ENCODE measurements at places on chromosomes 13 and 19.

DNA sequence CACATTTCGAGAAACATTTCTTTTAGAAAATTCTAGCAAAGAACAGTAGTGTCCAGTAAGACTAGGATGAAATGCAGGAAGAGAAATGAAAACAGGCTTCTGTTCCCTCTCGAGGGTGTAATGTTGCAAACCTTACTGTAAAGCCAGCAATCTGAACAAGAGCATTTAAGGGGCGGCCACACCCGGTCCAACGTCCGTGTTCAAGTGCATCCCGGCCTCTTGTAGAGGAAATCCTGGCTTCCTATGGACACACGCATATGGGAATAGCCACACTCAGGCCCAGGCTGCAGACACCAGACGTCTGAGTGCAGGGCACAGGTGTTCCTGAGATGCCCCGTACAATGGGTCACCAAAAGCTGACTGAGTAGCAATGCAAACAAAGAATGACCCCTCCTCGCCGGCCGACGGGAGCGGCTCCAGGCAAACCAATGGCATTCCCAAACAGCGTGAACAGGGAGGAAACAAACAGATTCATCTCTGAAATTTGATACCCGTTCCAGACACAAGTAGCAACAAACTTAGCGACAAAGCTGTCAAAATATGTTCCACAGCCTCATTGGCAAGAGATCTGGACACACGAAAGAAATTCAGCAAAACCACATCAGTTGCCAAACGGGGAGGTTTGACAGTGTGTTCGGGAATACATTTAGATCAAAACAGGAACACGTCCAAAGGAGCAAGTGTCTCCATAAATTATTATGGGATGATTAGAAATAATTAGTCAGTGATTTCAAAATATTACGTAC lies 278.6 kb upstream of the TSHZ3 start:
- DNase-seq, result no peak

GRCh38 chr13:27917121-27917947 lies 2.5 kb upstream of the PDX1 start:
- no peak for DNase-seq

DNA sequence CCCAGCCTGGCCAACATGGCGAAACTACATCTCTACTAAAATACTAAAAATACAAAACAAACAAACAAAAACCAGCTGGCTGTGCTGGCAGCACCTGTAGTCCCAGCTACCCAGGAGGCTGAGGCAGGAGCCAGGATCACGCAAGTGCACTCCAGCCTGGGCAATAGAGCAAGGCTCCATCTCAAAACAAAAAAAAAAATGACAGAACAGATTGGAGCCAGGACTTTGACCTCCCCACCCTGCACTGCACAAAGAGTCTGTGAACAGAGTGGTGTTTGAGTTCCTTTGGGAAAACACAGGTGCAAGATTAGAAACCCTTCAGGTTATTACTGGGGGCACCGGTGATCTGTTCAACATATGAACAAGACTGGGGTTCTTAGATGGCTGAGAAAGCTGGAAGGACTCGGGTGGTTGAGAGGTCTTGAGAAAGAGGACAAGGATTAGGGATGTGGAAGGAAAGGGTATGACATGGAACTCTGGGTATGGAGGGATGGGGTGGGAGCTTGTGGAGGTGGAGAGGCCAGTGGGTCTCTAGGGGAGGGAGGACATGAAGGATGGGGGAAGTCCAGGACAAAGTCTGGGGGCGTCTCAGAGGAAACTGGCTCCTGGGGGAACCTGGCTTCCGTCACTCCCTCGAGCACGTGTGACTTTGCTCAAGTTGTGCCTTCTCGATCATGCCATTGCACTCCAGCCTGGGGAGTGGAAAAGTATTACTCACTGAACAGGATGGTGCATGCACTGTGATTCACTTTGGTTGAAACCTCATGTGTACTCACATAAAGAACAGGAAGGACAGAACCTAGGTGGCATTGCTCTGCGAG lies 25.9 kb downstream of the RCN3 start:
- no peak for DNase-seq

- DNase-seq, result no peak
Observed at GRCh38 chr19:58060231-58060630, 1.1 kb downstream of the ZNF135 start.

- no peak for DNase-seq
Observed at GRCh38 chr19:38870612-38871011, 7.5 kb downstream of the RINL start.

DNA sequence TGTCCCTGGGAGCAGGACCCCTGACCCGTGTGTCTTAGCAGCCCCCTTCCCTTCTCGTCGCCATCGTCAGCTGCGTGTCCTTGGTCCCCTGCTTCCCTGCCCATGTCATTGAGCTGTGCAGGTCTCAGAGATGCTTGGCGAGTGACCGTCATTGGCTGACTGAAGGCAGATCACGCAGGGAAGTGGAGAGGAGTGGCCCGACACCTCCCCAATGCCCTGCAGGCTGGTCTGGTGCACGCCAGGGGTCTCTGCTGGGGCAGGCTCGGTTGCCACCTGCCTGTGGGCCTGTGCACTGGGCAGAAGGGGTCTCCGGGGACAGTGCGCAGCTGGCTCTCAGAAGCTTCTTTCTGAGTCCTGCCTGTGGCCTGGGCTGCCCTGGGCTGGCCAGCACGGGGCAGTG lies 6.2 kb downstream of the GNA11 start:
- DNase-seq, result no peak

DNA sequence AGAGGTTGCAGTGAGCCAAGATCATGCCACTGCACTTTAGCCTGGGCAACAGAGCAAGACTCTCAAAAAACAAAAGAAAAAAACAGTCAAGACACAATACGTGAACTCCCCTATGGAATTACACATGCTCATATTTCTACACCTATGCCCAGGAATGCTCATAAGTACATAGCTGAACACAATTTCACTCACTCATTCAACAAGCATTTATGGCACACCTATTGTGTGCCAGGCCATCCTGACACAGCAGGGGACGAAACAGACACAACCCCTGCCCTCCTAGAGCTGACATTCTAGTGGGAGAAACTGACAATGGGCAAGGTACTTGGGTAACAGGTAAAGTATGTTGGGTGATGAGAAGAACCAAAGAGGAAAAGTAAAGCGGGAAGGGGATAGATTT lies 9.5 kb downstream of the AXL start:
- no peak for DNase-seq

DNA sequence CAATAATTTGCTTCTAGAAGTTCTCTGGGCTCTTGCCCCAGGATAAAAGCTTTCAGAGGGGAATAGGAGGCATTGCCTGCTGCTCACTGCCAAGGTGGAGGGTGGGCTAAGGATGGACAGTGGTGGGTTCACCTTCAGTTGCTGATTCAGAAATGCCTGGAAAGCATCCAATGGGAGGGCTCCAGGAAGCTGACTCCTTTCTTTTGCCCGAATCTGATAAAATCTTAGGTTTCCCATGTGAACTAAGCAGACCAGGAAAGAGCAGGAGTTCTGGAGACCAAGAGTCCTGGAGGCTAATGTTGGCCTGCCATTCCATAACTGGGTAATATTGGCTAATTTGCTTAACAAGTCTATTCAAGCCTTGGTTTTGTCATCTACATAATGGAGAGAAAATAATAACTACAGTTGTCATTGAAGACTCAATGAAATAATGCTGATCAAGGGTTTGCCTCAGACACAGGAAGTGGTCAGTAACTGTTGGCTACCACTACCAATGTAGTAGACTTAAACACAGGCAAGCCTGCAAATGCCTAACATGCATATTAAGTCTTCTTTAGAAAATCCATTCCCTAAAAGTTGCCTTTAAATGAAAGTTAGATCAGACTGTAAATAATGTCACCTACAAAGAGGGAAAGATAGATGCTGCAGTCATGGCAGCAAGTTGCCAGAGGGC lies 528.4 kb upstream of the NBEA start:
- DNase-seq, result no peak

DNA sequence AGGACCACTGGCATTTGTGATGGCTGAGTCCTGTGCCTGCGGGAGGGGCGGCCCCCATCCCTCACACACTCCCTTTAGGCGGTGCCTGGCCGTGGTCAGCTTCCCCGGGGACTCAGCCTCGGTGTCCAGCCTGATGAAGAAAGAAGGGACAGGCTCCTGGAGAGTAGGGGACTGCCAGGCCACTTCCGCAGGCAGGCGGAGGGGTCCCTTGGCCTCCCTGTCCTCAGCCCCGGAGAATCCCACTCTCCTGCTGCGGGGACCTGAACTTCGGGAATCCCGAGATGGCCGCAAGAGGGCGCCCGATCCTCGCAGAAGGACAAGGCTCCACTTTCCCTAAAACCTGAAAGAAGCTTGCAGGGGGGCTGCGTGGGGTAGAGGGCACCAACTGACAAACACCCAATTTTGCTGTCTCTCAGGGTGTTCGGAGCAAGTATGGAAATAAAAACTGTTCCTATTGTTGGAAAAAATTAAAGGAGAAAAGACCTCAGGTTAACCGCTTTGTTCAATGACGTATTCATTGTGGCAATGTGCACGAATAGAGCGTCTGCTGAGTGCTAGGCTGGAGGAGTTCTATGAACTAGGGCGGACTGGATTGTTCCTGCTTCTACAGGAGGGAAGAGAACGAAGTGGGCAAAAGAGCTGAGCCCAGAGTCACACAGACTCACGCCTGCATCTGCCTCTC lies 297.3 kb downstream of the ZNF536 start:
- DNase-seq, result peak; percentile 9

DNA sequence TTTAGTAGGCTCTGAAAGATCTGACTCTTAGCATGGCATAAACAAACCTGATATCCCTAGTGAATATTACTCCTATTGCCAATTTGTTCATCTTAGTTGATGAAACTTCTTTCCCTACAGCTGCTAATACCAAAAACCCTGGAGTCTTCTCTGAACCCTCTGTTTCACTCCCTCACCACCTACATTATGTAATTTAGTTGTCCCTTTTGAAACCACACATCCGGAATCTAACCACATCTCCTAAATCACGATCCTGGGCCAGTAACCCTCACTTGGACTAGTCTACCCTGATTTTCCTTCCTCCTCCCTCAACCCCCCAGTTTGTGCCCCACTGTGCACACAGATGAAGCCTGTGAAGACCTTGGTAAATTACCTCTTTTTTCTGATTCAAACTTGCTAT lies 1.2 kb downstream of the ZNF256 start:
- DNase-seq, result no peak

DNA sequence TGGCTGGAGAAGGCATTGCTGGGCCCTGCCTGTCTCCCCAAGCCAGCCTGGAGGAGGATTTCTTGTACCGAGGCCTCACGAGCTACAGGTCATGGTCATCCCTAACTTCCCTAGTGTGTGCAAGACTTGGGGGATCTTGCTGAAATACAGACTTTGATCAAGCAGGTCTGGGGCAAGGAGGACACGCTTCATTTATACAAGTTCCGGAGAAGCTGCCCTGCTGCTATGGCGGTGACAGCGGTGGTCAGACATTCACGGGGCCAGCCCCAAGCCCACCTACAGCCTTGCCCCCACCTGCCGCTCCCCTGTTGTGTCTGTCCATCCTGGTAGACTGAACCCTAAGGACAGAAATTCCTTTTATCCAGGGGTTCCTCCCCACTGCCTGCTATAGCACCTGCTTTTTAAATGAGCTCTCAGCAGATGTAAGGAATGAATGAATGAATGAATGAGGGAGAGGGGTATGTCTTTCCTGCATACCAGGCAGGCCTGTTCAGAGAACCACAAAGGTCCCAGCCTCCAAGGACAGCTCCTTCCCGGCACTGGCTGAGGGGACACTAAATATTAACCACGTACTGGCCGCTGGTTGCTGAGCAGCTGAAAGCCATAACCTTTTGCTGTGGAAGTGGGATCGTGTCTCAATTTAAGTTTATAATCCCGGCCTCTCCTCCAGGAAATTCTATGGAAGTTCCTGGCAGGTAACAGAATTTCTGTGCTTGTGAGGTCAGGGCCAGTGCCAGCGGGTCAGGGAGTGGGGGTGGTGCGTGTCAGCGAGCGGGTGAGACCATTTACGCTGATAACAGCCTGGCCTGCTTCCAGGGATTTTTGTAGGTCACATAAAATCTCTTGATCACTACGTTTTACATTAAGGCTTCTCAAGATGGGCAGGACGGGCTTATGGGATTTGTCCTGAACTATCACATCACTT lies 27.1 kb downstream of the TSSK6 start:
- no peak for DNase-seq

GRCh38 chr19:31817971-31818797 lies 468.9 kb upstream of the TSHZ3 start:
- DNase-seq, result no peak
